ENCODE measurements at places on chromosomes 11 and 22.
A peak's percentile ranks its signal among the peaks of the same experiment; 100 is the strongest.

- DNase-seq, result no peak
These were observed 226.4 kb upstream of the KIRREL3 start for GRCh38 chr11:127226949-127227348.

- no peak for DNase-seq
These were observed 9.5 kb upstream of the DENND5A start for GRCh38 chr11:9274499-9275258.

GRCh38 chr11:1953489-1954266 is 6.5 kb downstream of the MRPL23 start:
- DNase-seq, result no peak

DNA sequence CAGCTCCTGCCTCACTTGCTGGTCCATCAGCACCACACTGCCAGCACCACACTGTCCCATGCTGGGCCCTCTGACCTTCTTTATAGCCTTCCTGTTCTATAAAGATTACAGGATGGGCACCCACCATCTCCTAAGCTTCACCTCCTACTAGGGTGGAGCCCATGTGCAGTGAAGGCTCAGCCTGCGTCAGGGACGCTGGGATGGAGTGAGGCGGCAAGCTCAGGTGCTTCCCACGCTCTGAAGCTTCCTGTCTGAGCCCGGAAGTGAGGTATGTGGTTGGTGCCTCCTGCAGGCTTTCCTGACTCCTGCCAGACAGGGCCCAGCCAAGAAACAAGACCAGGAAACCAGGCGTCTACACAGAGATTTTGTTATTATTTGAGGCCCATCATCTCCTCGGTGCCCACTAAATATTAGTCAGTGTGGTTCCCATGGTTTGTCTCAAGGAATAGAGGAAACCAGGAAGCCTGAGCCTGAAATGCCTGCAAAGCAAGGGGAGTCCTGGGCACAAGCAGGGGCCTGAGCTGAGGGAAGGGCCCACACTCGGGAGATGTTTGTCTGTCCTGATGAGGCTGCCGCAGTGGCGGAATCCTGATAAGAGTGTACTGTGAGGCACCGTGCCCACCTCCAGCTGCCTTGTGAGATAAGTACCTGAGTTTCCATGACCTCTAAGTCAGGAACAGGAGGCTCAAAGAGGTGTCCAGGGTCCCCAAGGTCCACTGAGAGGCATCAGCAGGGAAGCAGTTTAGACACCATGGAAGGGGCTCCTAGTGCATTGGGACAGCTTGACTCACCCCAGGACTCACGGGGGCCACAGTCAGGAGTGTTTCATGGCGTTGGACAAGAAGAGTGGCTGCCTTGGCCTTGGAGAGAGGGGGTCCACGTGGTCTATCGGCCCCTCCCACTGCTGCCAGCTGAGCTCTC is 22.0 kb downstream of the RSPH14 start:
- peak; percentile 32 for DNase-seq

GRCh38 chr11:47253660-47254059 is 4.1 kb upstream of the NR1H3 start:
- DNase-seq, result no peak

- DNase-seq, result no peak
These were observed 256.1 kb upstream of the UBASH3B start for GRCh38 chr11:122399375-122399774.

- no peak for DNase-seq
These were observed 19.4 kb upstream of the LRRC55 start for GRCh38 chr11:57162179-57162898.

GRCh38 chr11:16434036-16434435 is 77.7 kb upstream of the SOX6 start:
- DNase-seq, result no peak

DNA sequence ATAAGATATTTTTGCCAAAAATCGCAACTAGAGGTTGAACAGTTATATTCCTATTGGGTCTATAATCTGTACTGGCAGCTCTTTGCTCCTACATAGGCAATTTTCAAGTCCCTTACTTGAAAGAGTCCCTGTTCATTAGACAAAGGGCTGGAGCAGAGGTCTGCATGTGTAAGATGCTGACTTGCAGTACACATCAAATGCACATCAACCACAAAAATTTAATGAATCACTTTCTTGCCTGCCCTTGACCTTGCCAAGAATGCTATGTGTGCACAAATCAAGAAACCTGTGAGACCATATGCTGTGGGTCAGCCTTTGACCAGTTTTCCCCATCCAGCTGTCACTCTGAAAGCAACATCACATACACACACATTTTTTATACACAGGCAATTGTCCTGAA is 661.5 kb downstream of the LRRC4C start:
- DNase-seq, result no peak

GRCh38 chr22:19917389-19918138 is 24.0 kb upstream of the COMT start:
- DNase-seq, result no peak

GRCh38 chr11:130729678-130730300 is 186.5 kb downstream of the SNX19 start:
- DNase-seq, result no peak

- DNase-seq, result no peak
These were observed 322.7 kb upstream of the PITPNB start for GRCh38 chr22:28241656-28242290.

DNA sequence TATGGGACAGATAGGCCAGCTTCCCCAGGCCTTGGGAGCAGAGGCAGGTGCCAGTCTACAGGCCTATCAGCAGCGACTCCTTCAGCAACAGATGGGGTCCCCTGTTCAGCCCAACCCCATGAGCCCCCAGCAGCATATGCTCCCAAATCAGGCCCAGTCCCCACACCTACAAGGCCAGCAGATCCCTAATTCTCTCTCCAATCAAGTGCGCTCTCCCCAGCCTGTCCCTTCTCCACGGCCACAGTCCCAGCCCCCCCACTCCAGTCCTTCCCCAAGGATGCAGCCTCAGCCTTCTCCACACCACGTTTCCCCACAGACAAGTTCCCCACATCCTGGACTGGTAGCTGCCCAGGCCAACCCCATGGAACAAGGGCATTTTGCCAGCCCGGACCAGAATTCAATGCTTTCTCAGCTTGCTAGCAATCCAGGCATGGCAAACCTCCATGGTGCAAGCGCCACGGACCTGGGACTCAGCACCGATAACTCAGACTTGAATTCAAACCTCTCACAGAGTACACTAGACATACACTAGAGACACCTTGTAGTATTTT is 26.6 kb upstream of the L3MBTL2 start:
- DNase-seq, result no peak

DNA sequence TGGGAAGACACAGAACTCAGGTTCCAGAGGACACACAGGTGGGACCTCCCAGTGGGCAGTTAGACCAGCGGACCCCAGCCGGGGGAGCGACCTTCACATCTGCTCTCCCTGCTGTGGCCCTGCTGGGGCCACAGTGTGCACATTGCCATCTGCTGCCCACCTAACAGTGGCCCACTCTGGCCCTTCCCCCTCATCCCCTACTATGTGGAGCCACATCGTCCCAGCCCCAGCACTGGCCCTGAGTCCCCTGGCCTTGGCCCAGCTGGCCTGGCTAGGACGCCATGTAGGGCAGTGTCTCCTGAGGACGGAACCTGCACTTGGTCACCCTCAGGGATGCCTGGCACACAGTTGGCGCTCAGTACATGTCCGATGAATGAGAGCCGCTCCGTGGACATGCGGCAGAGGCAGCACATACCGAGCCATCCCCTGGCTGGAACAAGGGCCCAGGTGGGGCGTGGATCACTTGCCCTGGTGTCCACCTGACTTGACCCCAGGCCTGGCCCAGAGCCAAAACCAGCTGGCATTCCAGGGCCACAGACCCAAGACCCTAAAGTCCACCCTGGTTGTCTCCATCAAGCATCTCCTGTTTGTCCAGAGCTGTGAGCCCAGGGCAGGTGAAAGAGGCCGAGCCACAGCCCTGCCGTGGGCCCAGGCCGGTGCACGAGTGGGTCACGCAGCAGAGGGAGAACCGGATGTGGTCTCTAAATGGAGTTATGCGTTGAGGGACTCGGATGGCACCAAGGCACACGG is 93.1 kb upstream of the FGF3 start:
- no peak for DNase-seq

DNA sequence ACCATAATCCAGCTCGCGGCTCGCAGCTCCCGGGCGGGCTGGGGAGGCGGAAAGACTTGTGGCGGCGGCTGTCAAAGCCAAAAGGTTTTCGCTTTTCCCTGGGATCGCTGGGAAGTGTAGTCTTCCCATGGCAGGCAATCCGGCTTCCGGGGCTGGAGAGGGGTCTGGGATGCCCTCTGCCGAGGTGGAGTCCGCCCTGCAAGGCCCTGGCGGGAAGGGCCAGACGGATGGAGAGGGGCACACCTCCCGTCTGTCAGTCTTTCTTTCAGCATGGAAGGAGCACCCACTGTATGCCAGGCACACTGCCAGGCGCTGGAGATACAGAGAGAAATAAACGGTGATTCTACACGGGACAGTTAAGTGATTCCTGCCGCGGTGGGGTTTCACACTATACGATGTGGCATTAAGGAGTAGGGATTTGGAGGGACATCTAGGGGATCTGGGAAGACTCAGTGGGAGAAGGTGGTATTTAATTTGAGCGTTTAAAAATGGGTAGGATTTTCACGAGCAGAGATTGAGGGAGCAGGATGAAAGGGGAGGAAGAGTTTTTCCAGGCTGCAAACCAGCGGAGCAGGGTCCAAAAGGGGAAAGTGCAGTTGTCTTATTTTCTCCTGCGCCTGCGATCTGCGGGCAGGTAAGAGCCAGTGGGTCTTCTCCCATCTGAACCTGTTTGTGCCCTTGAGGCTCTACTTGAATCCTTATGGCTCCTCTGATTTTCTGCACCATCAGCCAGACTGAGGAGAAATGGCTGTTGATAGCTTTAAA is at the start of gene BACE1:
Gene BACE1 (minus strand): TSS at position 60 of the 765 bp plus-strand sequence. CDS start 461 bp downstream, outside the sequence.
- peak; percentile 54 for DNase-seq

DNA sequence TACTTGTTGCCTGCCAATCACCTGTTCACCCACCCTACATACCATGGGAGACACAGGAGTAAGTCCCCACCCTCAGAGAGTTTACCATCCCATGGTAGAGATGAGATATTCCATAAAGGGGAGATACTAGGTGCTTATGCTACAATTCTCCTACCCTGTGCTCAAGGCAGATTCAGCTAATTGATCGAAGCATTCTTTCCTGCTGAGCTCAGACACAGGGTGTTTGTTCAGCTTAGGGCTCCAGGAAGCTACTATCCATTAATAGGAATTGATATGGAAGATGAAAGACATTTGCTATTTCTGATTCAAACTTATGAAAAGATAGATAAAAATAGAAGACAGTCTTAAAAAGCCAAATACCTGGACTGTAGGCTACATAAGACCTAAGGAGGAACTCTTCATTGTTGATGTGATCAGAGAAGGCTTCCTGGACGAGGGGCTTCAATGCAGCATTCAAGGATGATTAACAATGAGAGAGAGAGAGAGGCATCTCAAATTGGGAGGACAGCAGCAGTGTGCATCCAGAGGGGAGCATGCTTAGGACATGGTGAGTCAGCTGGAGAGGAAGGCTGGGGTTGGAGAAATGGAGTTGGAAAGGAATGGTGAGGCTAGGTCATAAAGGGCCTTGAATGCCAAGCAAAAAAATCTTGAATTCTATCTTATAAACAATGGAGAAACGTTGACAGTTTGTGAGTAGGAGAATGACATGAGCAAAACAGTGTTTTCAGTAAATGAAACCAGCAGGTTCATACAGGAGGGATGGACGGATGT is 15.0 kb downstream of the SYT13 start:
- DNase-seq, result no peak

- DNase-seq, result no peak
These were observed 4.9 kb downstream of the SULT4A1 start for GRCh38 chr22:43857367-43857766.

GRCh38 chr11:112558691-112559090 is 298.0 kb upstream of the PLET1 start:
- no peak for DNase-seq

- no peak for DNase-seq
These were observed 11.8 kb downstream of the DGCR8 start for GRCh38 chr22:20091690-20092476.

- DNase-seq, result no peak
These were observed 28.2 kb downstream of the TPBGL start for GRCh38 chr11:75268626-75269366.

DNA sequence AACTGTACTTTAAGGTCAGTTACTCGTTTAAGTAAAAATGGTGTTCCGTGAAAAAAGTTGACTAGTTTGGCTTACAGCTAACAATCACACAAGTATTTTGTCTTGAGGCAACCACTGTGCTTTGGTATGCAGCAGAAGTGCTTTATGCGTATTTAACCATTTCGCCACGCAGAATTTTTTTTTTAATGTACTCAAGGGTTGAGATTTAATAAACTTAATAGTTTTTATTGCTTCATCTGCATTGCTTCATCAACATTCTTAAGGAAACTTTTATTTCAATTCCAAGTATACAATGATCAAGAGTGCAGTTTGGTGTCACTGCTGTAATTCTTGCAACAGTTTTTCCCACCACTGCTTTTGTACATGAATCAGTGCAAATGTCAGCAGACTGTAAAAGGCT is 66.4 kb downstream of the ZNRF3 start:
- DNase-seq, result no peak

GRCh38 chr11:72646472-72646871 is 27.8 kb downstream of the PDE2A start:
- DNase-seq, result no peak

- no peak for DNase-seq
These were observed 333.1 kb upstream of the SYN3 start for GRCh38 chr22:33391298-33391697.

DNA sequence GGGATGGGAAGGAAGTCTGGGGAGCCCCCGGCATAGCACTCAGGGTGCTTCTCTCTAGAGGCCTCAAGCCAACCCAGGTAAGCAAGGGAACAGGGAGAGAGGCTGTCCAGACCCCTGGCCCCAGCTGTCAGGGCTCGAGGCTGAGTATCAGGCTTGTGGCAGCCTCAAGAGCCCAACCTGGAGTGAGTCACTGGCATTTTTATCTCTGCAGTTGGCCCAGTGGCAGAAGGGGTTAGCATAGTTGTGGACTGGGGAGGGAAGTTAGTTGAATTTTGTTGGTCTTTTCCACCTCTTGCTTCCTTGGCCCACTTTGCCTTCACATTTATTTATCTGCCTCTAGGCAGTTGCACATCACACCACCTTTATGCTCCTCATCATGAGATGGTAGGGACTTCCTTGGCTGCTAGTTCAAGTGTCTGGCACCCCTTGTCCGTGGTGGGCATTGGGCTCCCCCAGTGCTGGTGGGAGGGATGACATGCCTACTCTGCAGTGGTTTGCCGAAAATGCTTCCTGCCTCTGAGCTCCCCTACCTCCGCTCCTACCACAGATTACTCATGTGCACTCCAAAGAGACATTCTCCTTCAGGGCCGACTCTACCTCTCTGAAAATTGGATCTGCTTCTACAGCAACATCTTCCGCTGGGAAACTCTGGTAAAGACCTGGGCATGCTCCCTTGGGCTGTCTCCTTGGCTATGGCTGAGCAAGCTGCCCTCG is 60.1 kb downstream of the SCN3B start:
- DNase-seq, result no peak

- no peak for DNase-seq
These were observed 1.4 kb upstream of the TAGLN start for GRCh38 chr11:117197516-117198456.

DNA sequence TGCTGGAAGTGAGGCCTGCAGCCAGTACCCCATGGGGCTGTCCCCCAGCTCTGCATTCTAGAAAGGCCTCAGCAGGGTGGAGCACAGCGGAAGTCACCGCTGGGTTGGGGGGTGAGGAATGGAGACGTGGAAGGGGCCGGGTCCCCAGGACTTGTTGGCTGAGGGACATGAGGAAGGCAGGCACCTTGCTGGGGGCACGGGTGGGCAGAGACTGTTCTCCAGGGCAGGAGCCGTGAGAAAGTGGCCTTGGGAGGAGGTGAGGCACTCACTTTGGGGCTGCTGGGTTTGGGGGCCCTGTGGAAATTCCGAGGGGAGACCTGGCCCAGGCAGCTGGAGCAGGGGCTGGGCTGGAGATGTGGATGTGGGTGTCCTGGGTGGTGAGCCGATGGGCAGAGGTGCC is 5.0 kb downstream of the TNNI2 start:
- DNase-seq, result no peak

Measured in GM20000 (cell line).